ENCODE measurements at places on chromosomes 12 and 14.

DNA sequence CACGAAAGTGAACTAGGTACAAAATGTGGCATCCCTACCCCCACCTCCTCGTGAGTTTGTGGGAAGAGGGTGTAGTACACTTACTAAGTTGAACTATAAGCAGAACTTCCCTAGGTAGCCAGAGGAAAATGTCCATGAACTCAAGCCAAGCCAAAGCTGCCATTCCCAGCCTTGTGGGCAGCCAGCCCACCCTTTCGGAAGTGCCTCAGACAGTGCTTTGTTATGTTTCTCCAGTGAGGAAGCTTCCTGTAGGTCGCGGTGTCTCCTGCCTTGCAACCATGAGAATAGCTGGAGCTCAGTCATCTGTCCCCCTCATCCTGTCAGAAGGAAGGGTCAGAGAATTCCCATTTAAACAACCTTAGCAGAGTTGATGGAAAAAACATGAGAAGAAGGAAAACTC lies 266.9 kb downstream of the DUSP6 start:
- no peak for DNase-seq

- no peak for DNase-seq
These were observed 328.9 kb downstream of the TMTC2 start for GRCh38 chr12:83015390-83016217.

DNA sequence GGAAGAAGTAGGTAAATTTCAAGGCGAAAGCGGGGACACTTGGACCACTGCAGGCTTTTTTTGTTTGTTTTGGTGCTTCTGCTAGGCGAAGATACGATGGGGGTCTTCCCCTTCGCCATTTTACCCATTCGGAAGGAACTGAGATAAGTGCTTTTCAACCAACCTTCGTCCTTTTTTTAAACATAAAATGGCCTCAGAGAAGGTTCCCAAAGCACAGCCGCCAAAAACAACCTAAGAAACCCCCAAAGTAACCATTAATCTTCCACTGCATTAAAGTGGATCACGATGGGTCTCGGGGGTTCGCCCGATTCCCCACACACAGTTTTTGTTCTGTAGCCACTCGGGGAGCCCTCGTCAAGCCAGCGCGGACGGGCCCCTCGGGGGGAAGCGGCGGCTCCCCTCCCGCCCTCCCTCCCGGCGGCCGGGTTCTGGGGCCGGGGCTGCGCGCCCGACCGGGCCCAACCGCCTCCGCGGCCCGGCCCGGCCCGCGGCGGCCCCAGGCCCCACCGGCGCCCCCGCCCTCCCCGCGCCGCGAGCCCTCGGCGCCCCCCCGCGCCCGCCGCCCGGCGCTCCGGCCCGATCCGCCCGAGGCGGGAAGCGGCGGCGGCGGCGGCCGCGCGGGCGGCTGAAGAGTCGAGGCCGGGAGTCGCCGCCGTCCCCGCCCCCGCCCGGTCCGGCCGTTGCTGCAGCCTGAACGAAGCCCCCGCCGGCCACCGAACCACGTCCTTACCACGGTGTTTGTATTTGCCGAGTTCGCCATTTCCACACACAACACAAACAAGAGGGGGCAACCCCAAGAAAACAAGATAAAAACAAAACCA lies 790 bp downstream of the GTF2A1 start:
- no peak for DNase-seq

DNA sequence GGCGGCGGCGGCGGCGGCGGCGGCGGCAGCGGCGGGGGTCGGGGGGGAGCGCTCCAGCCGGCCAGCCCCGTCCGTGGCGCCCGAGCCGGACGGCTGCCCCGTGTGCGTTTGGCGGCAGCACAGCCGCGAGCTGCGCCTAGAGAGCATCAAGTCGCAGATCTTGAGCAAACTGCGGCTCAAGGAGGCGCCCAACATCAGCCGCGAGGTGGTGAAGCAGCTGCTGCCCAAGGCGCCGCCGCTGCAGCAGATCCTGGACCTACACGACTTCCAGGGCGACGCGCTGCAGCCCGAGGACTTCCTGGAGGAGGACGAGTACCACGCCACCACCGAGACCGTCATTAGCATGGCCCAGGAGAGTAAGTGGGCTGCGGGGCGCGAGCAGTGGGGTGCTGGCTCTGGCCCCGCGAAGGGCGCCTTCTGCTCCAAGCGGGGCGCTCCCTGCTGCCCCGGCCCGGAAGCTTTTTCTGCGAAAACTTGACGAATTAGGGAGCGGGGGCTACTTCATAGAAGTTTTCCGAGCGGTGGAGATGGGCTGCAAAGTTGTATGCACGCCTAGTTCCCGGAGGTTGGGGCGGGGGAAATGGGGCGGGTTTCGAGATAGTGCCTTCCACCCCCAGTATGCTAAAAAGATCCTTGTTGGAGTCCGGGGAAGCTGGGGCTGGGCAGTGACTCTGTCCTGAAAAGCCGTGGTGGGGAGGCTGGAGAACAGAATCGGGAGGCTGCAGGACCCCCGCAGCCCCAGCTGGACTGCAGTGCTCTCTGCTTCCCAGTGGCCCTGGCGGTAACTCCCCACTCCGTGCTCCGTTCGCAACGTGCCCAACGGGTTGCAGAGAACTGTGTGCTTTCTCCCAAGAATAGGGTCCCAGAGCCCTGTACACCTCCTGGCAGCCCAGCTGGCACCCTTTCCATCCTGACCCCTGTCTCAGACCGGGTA lies 751 bp downstream of the GDF11 start:
- DNase-seq, result peak; percentile 54

- no peak for DNase-seq
These were observed 49.0 kb downstream of the GPHB5 start for GRCh38 chr14:63269561-63270225.

GRCh38 chr12:83461336-83461935 lies 774.7 kb downstream of the TMTC2 start:
- no peak for DNase-seq

- DNase-seq, result no peak
These were observed 10.7 kb downstream of the DAAM1 start for GRCh38 chr14:59199205-59199604.

DNA sequence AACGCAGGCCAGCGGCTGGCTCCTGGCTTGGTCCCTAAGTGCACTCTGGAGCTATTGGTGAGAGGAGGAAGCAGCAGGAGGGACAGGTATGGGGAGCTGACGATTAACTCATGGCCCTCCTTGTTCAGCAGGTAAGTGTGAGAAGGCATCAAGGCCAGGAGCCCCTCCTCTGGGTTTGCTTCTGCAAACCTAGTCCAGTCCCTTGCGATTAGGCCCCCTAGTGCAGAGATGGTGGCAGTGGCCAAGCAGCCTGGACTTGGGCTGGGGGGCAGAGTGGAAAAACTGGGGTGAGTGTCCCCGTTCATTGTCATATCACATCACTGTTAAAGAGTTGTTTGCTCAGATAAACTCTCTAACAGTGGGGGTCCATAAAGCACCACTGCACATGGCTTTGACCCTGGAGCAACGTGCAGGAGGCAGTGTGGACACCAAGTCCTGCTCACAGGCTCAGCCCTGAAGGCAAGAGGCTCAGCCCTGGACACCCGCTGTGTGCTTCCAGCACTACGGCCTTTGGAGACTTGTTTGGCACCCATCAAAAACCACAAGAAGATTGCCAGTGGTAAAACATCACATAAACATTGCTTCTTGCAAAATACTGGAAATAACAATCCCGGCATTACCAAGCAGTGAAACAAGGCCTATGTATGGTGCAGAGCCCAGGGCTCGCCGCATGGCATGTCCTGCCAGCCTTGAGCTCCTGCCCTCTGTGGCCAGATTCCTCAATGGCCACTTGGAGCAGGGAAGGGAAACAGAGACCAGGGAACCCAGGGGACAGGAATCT lies 184.3 kb upstream of the RTL1 start:
- no peak for DNase-seq
